ENCODE measurements at places on chromosomes 7 and 10. TPM values are rescaled to one million over a fixed set of nuclear protein-coding genes. Genes with fewer than 3 reads are reported as not detected.

DNA sequence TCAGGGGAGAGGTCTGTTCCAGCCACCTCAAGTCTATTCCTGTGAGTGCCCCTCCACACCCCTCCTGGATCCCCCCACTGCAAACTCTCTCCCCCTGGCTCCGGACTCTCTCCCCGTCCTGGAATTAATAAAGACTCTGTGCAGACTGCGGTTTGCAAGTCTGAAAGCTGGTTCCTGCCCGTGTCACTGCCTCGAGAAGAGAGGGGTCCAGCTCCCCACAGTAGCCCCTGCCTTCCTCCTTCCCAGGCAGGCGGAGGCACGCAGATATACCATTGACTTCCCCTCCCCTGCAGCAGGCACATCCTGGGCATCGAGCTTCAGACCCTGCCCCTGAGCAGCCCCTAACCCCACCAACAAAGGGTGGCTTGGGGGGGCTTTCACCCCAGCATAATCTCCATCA lies 2.2 kb upstream of the ELN start:
- DNase-seq: no peak

GRCh38 chr10:15385552-15386455 lies 14.7 kb upstream of the FAM171A1 start:
- no peak for DNase-seq

GRCh38 chr10:29514306-29514705 lies 120.5 kb downstream of the SVIL start:
- DNase-seq: no peak

- DNase-seq: no peak
Measured at GRCh38 chr7:108326938-108327337, 129.3 kb downstream of the NRCAM start.

DNA sequence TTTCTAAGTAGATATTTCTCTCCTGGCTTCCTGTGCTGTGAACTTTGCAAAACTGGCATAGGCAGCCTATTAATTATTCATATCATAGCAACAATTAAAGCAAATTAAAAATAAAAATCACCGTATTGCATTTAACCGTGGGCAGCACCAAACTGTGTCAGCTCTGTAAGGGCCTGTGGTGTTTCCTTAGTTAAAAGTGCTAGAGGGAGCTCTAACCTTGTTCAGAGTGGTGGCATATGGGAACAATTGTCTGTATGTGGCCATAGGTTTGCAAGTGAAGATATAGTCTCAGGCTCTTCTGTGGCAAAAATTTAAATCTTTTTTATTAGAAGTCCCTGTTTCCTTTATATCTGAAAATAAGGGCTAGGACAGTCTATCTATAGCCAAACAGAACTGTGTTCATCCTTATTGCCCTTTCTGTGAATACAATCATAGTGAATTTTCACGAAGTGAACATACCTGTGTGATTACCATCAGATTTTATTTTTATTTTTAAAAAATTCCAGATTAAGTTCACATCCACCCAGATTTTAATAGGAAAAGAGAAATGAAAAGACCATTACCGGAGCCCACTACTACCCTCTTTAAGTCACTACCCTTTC lies 92.6 kb downstream of the POLL start:
- DNase-seq: no peak

- DNase-seq: no peak
Measured at GRCh38 chr7:128271471-128271941, 30.4 kb downstream of the LEP start.

- DNase-seq: no peak
Measured at GRCh38 chr7:116188-116981, 76.0 kb upstream of the FAM20C start.

- peak; percentile 74 for DNase-seq
Measured at GRCh38 chr7:5594616-5595544, 171.2 kb upstream of the TNRC18 start.

- no peak for DNase-seq
Measured at GRCh38 chr10:83346266-83346910, 792.9 kb upstream of the GHITM start.

DNA sequence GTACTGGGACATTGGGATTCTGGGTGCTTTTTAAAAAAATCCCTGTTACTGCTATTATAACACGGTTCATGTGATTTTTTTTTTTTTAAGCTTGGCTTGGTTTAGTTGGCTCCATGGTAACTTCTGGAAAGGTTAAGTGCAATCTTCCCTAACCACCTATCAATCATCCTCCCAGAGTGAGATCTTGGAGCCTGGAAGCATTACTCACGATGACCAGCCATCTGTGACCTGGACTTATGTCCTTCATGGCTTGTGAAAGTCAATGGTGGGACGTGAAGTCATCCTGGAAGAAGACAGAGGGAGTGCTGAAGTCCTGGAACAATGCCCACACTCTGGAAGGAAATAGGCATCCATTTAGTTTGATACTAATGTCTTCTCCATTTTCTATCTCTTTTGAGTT lies 135.5 kb upstream of the FRMD4A start:
- no peak for DNase-seq

GRCh38 chr7:151744656-151745638 lies 132.0 kb downstream of the PRKAG2 start:
- no peak for DNase-seq

DNA sequence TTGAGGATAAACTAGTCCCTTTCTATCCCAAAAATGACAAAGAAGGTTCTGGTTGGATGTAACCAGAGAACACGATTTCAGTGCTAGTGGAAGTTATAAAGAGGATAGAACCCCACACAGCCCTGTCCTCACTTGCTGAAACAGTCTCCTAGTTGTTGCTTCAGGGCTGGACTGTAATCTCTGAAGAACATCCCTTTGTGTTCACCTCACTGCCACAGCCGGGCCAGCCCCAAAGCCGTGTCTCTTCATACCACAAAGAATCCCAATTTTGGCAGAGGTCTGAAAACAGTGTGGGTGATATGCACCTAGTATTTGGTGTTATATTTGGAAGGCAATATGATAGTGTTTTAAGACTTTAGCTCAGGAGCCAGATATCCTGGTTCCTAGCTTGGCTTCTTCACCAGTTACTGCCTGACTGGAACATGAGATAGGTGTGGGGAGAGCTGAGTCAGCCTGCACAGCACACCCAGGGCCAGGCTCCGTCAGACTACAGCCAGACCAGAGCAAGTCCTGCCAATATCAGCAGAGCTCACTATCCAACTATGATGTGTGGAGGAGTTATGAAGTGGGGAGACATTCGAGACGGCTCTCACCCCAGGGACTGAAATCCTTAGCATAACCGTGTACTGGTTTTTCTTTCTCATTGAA lies 21.2 kb downstream of the CYP3A4 start:
- DNase-seq: no peak

- DNase-seq: no peak
Measured at GRCh38 chr10:124459395-124459794, 2.2 kb upstream of the LHPP start.

- no peak for DNase-seq
Measured at GRCh38 chr10:43313901-43314300, 47.0 kb upstream of the RASGEF1A start.

PTF1A gene
- total RNA-seq: not detected

- no peak for DNase-seq
Measured at GRCh38 chr10:13047529-13048206, 46.2 kb upstream of the CCDC3 start.

- DNase-seq: no peak
Measured at GRCh38 chr10:130772676-130773075, 538.8 kb downstream of the TCERG1L start.

DNA sequence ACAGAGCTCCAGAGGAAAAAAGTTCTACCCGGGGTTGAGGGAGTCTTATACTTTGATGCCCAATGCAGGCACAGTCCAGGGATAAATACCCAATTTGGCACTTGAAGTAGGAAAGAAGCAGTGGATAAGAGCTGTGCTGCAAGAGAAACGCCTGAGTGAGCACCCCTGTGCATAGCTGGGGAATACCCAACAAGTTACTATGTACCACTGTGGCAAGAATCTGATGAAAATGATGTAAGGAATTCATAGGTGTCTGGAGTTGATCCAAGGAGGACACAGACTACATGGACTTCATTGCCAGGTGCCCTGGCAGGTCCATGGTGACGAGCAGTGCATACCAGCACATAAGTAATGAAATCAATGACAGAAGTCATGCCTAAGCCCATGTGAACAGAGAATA lies 183.7 kb upstream of the FEZF1 start:
- no peak for DNase-seq

- DNase-seq: no peak
Measured at GRCh38 chr10:102914781-102915180, 3.3 kb upstream of the CNNM2 start.

Measured in glutamatergic neuron (in vitro differentiated cells).